Activated CD4-positive, alpha-beta memory T cell treated with anti-CD3 and anti-CD28 coated beads, Interleukin-2, amount 10 ng/mL, durations not matched to agents 7 days and 5 days (primary cell): ENCODE measurements at places on chromosomes 4 and X. TPM values are rescaled to one million over a fixed set of nuclear protein-coding genes. Genes with fewer than 3 reads are reported as not detected.

The TECRL gene
- total RNA-seq: not detected

The TRIM2 gene
- total RNA-seq: 0.20 TPM

The PHOX2B gene
- total RNA-seq: not detected

The COL4A5 gene
- total RNA-seq: not detected

The HERC6 gene
- total RNA-seq: 49.0 TPM

The PRSS12 gene
- total RNA-seq: not detected

The CLGN gene
- not detected for total RNA-seq

GRCh38 chrX:102934624-102935023 lies 2.4 kb upstream of the RAB40AL start:
- H3K36me3 ChIP-seq: no peaks in the 10 kb centered on the region
- DNase-seq: peak; percentile 31
- no peak overlapping the region for H3K27ac ChIP-seq
- no peak overlapping the region for H3K4me3 ChIP-seq

DNA sequence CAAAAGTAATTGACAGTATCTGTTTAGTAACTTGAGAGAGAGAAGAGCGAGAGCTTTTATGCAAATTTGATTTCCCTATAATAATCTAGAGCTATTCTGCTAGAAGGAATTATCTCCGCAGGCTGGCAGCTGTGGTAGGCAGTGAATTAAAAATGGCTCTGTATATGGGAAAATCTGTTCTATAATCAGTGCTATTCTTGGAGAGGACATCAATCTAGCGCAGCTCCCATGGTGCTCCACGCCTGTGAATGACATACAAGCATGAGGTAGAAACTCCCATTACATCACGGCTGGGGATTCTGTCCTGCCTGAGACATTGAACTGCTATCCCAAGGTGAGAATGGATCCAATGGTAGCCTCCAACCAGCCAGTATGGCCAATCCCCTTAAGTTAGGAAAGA lies 179.0 kb downstream of the DHX15 start:
- no peaks in the 10 kb centered on the region for H3K27me3 ChIP-seq
- DNase-seq: no peak
- H3K36me3 ChIP-seq: no peaks in the 10 kb centered on the region
- H3K4me1 ChIP-seq: no peaks in the 10 kb centered on the region
- H3K4me3 ChIP-seq: no peak overlapping the region

DNA sequence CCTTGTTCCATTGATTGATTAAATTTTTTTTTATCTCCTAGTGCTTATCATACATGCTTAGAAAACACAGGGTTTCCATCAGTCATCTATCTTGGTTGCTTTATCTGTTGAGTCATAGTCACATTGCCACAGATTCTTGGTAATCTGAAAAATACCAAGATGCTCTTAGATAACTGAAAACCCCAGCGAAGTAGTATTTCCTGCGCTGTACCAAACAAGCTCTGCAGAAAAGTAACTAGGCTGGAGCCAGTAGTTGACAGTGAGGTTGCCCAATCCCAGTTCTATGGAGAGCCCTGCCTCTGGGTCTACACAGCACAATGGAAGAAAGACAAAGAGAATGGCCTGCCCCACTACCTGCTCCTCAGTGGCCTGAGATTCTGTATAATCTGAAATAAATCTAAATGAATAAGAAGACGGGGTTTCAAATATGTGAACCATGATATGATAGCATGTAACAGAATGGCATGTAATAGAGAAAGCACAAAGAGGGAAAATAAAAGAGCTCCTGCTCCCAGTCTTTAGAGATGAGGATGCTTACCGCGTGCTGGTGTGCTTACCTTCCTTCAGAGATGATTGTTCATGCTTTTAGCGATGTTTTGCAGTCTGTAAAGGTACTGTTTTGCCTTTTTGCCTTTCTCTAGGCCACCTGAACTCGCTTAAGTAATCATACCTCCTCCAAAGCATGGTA lies 55.3 kb upstream of the RAPGEF2 start:
- DNase-seq: peak; percentile 31
- no peak overlapping the region for H3K4me3 ChIP-seq

DNA sequence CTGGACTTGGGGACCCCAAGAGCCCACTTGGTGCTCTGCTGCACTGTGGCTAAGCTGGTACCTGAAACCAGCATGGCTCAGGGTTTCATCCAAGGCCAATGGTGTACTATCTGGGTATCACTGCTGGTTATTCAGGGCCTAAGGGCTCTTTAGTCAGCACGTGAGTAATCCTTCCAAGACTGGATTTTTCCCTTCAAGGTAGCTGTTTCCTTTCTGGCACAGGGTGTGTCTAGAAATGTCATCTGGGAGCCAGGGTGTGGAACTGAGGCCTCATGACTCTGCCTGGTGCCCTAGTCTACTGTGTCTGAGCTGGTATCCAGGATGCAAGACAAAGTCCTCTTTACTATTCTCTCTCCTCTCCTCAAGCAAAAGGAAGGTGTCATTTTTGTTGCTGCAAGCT lies 99.0 kb upstream of the QRFPR start:
- peaks cover 28% of the 10 kb centered on the region for H3K27me3 ChIP-seq
- no peak overlapping the region for H3K4me3 ChIP-seq
- H3K4me1 ChIP-seq: no peaks in the 10 kb centered on the region

DNA sequence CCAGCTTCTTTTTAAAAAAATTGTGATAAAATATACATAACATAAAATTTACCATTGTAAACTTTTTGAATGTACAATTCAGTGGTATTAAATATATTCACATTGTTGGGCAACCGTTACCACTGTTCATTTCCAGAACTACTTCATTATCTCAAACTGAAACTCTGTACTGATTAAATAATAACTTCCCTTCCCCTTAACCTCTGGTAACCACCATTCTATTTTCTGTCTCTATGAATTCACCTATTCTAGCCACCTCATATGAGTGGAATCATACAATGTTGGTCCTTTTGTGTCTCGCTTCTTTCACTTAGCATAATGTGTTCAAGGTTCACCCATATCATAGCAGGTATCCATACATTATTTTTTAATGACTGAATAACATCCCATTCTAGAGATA lies 8.3 kb downstream of the GPR50 start:
- H3K4me3 ChIP-seq: no peak overlapping the region
- H3K27ac ChIP-seq: no peak overlapping the region
- H3K36me3 ChIP-seq: no peaks in the 10 kb centered on the region
- no peak for DNase-seq
- peaks cover 39% of the 10 kb centered on the region for H3K27me3 ChIP-seq

DNA sequence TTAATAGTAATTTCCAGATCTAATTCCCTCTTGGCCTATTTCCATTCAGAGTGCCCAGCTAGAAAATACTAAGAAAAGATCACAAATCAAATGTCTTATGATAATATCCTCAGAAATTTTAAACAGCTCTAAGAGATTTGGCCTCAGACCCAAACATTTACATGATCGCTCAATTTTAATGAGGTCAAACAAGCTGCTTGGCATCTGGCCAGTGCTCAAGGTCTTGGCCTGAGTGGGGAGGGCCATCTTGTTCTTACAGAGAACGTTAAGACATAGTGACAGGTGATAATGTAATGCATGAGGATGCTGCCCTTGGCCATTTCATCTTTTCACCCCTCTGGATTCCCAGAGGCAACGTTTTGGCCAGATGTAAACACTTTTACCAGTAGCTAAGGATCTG lies 159.2 kb upstream of the SLC7A11 start:
- no peaks in the 10 kb centered on the region for H3K27me3 ChIP-seq
- H3K4me1 ChIP-seq: no peaks in the 10 kb centered on the region
- DNase-seq: no peak
- no peaks in the 10 kb centered on the region for H3K36me3 ChIP-seq
- H3K27ac ChIP-seq: no peak overlapping the region
- no peak overlapping the region for H3K4me3 ChIP-seq

- DNase-seq: no peak
- no peaks in the 10 kb centered on the region for H3K27me3 ChIP-seq
- H3K36me3 ChIP-seq: no peaks in the 10 kb centered on the region
- no peak overlapping the region for H3K4me3 ChIP-seq
Measured at GRCh38 chr4:175714686-175715085, 97.4 kb downstream of the GPM6A start.

- no peak for DNase-seq
- no peak overlapping the region for H3K27ac ChIP-seq
- no peak overlapping the region for H3K4me3 ChIP-seq
Measured at GRCh38 chr4:156798438-156798837, 173.2 kb downstream of the PDGFC start.

DNA sequence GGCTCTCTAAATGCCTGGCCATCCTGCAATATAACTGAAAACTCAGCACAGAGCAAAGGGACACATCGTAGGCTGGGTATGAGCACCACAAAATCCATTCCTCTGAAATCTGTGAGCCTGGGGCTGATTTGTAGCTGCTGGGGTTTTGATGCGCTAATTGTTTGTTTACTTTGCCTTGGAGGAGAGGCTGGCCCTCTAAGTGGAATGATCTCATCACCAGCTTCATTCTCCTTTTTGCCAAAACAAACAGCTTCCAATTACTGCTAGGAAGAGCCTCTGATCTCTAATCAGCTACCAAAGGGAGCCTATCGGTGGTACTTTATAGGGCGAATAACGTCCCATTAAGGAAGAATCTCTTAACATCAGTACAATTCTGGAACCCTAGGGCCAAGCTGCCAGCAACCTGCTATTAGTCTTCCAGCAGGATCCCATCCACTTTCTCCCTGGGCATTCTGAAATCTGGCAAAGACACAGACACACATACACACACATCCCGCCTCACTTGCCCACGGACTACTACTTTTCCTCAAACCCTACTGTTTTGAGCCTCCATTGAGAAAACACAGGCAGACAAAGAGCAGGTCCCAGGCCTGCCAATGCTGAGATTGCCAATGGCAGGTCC lies 5.8 kb downstream of the ANOS1 start:
- H3K4me3 ChIP-seq: no peak overlapping the region
- H3K27me3 ChIP-seq: peaks cover 14% of the 10 kb centered on the region
- DNase-seq: no peak
- no peaks in the 10 kb centered on the region for H3K36me3 ChIP-seq
- no peak overlapping the region for H3K27ac ChIP-seq

DNA sequence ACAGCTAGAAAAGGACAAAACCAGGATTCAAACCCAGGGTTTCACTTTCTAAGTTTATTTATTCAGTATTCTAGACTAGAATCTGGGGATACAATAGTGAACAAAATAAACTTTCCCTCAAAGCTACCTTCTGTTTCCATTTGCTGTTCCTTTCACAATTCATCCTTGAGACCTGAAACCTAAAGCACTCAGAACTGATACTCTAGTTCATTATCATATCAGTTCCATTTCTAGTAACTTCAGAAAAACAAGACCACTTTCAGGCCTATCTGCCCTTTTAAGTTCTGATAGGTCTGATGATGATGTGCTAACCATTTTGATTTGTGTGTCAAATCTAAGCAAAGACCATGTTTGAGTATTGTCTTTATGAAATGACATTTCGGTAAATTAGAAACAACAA lies 7.8 kb upstream of the XK start:
- H3K27ac ChIP-seq: no peak overlapping the region
- no peaks in the 10 kb centered on the region for H3K27me3 ChIP-seq
- H3K4me3 ChIP-seq: no peak overlapping the region
- H3K4me1 ChIP-seq: no peaks in the 10 kb centered on the region
- no peaks in the 10 kb centered on the region for H3K36me3 ChIP-seq

- H3K27me3 ChIP-seq: peaks cover 16% of the 10 kb centered on the region
- no peak overlapping the region for H3K27ac ChIP-seq
- no peak for DNase-seq
- H3K36me3 ChIP-seq: no peaks in the 10 kb centered on the region
Measured at GRCh38 chr4:5952975-5953951, 60.4 kb upstream of the CRMP1 start.

GRCh38 chr4:29046781-29047180 lies 1673.4 kb upstream of the PCDH7 start:
- no peaks in the 10 kb centered on the region for H3K4me1 ChIP-seq
- H3K36me3 ChIP-seq: no peaks in the 10 kb centered on the region
- no peak overlapping the region for H3K27ac ChIP-seq
- no peaks in the 10 kb centered on the region for H3K27me3 ChIP-seq
- no peak for DNase-seq
